ENCODE measurements at places on chromosomes 13 and 19.

DNA sequence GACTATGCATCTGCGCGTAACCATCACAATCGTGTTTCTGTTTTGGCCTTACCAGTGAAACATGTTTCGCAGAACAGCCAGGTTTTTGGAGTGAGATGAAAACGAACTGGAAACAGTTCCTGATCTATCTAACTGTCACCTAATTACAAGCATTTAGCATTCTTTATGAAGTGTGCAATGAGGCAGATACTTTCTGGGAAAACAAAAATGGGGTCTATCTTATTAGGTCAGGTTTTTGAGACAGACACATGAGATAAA is 182.8 kb downstream of the LMO7 start:
- DNase-seq = no peak

GRCh38 chr19:45125975-45126493 is 33.1 kb downstream of the PPP1R37 start:
- peak; percentile 70 for DNase-seq

DNA sequence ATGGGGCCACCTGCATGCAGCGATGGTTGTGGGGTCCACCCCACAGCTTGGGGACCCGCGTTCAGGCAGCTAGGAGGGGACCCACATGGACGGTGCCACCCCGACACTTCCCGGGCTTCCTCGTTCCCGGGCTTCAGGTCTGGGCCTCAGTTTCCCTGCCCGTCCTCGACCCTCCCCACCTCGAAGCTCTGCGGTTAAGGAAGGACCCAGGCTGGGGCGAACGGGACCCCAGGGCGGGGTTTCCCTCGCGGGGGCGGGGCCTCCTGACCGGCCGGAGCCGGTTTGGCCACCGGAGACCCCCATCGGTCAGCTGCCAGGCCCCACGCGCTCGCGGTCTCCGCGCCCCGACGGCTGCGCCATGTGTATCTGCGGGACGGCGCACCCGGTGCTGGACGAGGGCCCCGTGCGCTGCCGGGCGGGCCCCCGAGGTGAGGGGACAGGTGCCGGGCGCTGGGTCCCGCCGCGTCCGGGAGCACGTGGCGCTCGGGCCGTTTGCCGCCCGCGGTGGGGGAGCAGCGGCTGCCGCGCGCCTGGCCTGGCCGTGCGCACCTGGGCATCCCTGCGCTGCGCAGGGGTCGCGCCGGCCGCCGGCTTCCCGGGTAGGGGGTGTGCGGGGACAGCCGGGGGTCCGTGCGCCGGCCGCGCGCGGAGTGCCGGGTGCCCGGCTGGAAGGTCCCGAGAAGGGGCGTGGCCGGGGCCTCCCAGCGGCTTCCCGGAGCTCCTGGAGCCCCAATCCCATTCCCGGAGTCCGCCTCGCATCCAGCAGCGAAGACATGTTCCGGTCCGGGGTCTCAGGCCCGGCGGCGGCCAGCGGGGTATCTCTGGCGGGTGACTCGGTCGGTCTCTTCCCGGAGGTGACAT is 4.2 kb downstream of the ARHGAP45 start:
- DNase-seq = no peak

GRCh38 chr19:12994701-12995595 is at the start of gene NFIX:
NFIX (plus strand) TSS chr19:12995475; CDS start chr19:12995838, 363 bp downstream.
- peak; percentile 73 for DNase-seq

DNA sequence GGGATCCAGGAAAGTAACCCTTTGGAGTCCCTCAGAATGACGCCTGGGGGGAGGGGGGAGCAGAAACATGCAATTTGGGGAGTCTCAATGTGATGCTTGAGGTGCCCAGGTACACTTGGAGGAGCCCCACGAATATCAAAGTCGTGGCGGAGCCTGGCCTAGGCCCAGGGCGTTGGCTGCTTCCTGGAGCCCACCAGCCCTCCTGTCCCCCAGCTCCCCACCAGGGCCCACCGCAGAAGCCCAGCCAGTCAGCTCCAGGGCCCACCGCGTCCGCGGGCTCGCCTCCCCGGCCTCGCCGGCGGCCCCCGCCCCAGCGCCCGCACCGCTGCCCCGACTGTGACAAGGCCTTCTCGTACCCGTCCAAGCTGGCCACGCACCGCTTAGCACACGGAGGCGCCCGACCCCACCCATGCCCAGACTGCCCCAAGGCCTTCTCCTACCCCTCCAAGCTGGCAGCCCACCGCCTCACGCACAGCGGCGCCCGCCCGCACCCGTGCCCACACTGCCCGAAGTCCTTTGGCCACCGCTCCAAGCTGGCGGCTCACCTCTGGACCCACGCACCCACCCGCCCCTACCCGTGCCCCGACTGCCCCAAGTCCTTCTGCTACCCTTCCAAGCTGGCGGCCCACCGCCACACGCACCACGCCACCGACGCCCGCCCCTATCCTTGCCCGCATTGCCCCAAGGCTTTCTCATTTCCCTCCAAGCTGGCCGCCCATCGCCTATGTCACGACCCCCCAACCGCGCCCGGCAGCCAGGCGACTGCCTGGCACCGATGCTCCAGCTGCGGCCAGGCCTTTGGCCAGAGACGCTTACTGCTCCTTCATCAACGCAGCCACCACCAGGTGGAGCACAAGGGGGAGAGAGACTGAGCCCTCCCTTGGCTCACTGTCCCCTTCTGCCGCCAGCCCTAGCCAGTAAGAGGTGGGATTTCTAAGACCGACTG is 2.1 kb downstream of the ZNF575 start:
- peak; percentile 43 for DNase-seq

GRCh38 chr19:44003461-44004009 is 778 bp downstream of the ZNF230 start:
- no peak for DNase-seq

GRCh38 chr13:112143753-112144615 is 77.0 kb downstream of the SOX1 start:
- no peak for DNase-seq

DNA sequence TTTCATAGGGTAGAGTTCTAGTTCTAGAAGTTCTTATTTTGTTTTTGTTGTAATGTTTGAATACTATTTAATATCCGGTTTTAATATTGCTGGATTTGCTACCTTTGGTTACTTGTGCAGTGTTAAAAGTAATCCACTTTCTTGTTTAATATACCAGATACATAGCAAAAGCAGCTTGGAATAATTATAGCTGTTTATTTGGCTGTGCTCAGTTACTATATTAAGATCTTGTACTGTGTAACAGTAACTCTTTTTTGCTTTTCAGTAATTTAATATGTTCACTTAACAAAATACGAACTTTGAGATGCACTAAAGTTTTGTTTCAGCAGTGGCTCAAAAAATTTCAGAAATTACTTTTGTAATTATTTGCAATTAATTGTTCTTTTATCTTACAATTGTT is 50.9 kb downstream of the AKAP11 start:
- no peak for DNase-seq
